ENCODE measurements at places on chromosomes 11 and 22. TPM values are rescaled to one million over a fixed set of nuclear protein-coding genes. Genes with fewer than 3 reads are reported as not detected.

GRCh38 chr11:126210871-126211235, 597 bp downstream of the RPUSD4 start:
- DNase-seq: no peak

DNA sequence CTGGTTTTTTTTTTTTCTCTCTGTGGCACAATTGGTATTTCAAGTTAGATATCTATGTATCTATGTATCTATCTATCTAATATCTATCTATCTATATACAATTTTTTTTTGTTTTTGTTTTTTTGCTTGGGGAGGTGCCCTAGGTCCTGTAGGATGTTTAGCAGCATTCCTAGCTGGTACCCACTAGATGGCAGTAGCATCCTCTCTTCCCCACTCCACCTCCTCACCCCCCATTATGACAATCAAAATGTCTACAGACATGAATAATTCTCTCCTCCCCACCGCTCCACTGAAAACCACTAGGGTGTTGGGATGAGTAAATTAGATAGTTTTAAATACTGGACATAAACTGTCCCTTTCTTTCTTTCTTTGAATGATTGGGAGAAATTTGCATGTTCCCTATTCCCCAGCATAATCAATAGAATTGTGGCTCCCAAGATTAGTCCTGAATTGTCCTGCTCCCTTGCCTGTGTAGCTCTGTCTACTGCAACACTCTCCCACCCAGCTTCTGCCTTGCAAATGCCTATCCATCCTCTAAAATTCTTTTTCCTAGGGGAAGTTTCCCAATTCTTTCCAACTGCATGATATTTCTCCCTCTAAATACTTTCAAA, 1152.4 kb downstream of the LRRC4C start:
- DNase-seq: no peak

NDUFC2 gene
- 193 TPM for total RNA-seq

CNTN5 gene
- not detected for total RNA-seq

All from prostate gland (tissue), 2 donors.